AG04450 (cell line): ENCODE measurements at places on chromosomes 11 and 22. TPM values are rescaled to one million over a fixed set of nuclear protein-coding genes. Genes with fewer than 3 reads are reported as not detected.

Gene MISFA
- 0.50 and 1.3 TPM in 2 replicates for polyA plus RNA-seq

Gene DEPDC7
- 13.5 and 17.8 TPM in 2 replicates for polyA plus RNA-seq

Gene CDCA5
- 4.2 and 5.2 TPM in 2 replicates for polyA plus RNA-seq

Gene HMGXB4
- polyA plus RNA-seq: 22.1 and 30.4 TPM in 2 replicates

Gene C11orf86
- polyA plus RNA-seq: not detected in 2 replicates
